Nephron progenitor cell (in vitro differentiated cells): ENCODE measurements at places on chromosomes 4 and X.
A peak's percentile ranks its signal among the peaks of the same experiment; 100 is the strongest.

DNA sequence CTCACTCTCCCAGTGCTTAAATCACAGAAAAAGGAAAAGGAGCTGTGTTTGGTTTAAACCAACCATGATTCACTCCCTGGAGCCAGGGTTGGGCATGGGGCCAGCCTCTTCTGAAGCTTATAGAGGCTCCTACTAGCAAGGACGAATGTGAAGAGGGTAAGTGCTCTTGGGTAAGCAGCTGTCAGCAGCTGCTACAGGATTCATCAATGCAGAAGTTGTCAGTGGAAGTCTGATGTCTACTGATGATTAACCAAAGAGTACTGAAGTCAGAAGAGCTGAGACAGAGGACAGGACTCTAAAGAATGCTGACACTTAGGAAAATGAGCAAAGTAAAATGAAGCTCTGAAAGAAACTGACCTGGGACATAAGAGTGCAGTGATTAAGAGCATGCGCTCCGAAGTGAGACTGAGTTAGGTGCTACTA lies 32.7 kb upstream of the JADE1 start:
- no peak for DNase-seq
- H3K4me1 ChIP-seq = peaks cover 14% of the 10 kb centered on the region
- peaks cover 12% of the 10 kb centered on the region for H3K27me3 ChIP-seq
- H3K27ac ChIP-seq = no peak overlapping the region

DNA sequence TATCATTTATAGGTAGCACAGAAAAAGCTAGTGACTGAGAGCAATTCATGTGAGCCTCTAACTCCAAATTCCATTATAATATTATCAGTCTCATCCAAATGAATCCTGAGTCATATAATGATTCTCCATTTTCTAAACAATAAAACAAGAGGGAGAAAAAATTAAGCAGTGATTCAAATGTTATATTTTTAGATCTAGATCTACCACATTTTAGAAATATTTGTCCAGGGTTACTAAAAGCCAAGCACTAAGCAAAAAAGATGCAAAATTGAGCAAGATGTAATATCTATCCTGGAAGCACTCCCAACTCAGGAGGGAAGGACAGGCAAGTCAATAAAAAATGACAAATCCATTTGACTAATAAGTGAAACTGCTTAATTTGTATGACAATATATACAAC lies 172.8 kb downstream of the FBXW7 start:
- H3K36me3 ChIP-seq = peaks cover 16% of the 10 kb centered on the region
- peaks cover 3% of the 10 kb centered on the region for H3K27me3 ChIP-seq
- H3K27ac ChIP-seq = no peak overlapping the region
- no peak overlapping the region for H3K4me3 ChIP-seq
- DNase-seq = no peak

GRCh38 chrX:46811121-46811520 lies 25.7 kb upstream of the RP2 start:
- H3K36me3 ChIP-seq = no peaks in the 10 kb centered on the region
- no peak overlapping the region for H3K4me3 ChIP-seq
- no peak for DNase-seq
- no peaks in the 10 kb centered on the region for H3K4me1 ChIP-seq
- H3K27me3 ChIP-seq = peaks cover 12% of the 10 kb centered on the region

DNA sequence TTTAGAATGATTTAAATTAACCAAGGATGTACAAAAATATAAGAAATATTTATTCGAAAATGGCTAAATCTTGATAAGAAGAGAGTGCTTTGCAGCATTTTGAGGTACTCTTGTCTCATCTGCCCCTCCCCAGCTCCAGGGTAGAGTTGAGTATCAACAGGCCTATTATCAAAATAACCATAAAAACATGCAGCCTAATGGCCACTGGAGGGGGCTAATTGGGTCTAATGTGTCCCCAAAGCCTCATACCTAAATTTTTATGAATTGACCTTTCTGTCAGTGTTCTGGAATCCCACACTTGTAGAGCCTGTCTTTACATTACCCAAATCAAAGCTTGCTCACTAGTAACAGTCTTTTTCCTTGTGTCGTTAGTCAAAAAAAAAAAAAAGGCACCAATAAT lies 544.9 kb upstream of the CPXCR1 start:
- no peak overlapping the region for H3K27ac ChIP-seq
- H3K4me3 ChIP-seq = no peak overlapping the region
- no peak for DNase-seq

GRCh38 chrX:71057848-71058530 lies 10.1 kb downstream of the SNX12 start:
- H3K36me3 ChIP-seq = peaks cover 24% of the 10 kb centered on the region
- no peak for DNase-seq
- H3K27me3 ChIP-seq = no peaks in the 10 kb centered on the region
- no peak overlapping the region for H3K27ac ChIP-seq

DNA sequence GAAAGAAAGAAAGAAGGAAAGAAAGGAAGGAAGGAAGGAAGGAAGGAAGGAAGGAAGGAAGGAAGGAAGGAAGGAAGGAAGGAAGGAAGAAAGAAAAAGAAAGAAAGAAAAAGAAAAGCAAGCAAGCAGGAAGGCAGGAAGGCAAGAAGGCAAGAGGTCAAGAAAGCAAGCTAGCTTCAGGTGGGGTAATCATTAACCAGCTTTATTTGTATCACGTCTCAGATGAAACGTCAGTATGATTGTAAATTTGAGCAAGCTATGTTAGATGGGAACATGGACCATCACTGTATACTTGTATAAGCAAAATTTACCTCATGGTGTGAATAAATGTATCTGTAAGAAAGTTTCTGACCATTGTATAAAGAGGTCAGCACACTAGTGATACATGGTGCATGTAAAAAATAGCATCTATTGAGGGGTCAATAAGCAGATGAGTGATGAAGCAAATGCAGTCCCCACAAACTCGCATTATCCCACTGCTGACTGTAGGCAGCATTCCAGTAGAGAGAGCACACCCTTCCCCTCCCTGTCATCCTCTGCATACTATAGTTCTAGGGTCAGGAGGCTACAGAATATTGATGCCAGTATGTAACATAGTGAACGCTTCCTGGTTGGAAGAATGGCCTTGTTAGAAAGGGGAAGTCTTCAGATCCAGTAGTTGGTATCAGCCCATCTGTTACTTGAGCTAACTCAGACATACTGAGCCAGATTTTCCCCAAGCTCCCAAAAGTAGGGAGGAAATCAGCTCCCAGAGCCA lies 16.5 kb upstream of the KLHL34 start:
- H3K27ac ChIP-seq = no peak overlapping the region
- no peaks in the 10 kb centered on the region for H3K27me3 ChIP-seq
- H3K36me3 ChIP-seq = no peaks in the 10 kb centered on the region
- no peak for DNase-seq
- no peak overlapping the region for H3K4me3 ChIP-seq

- peaks cover 29% of the 10 kb centered on the region for H3K36me3 ChIP-seq
- H3K27ac ChIP-seq = no peak overlapping the region
- H3K4me1 ChIP-seq = peaks cover 5% of the 10 kb centered on the region
- DNase-seq = no peak
- H3K27me3 ChIP-seq = peaks cover 12% of the 10 kb centered on the region
- H3K4me3 ChIP-seq = no peak overlapping the region
Measured at GRCh38 chrX:19875050-19875431, 12.4 kb downstream of the SH3KBP1 start.

DNA sequence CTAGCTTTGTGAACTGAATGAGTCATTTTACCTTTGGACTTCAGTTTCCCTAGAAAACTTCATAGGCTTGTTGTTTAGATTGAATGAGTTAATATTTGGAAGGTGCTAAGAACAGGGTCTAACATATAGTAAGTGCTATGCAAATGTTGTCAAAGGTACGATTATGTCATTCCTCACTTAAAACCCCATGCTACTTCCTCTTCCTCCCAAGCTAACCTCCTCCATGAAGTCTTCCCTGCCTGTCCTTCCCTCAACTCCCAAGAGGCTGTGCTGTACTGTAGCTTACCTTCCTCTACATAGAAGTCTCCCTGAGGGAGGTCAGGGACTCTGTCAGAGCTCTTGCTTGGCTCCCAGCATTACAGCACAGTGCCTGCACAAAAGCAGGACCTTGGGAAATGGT lies 103.4 kb upstream of the PJA1 start:
- no peaks in the 10 kb centered on the region for H3K36me3 ChIP-seq
- peaks cover 20% of the 10 kb centered on the region for H3K27me3 ChIP-seq
- H3K4me1 ChIP-seq = peaks cover 8% of the 10 kb centered on the region
- no peak for DNase-seq
- no peak overlapping the region for H3K27ac ChIP-seq

DNA sequence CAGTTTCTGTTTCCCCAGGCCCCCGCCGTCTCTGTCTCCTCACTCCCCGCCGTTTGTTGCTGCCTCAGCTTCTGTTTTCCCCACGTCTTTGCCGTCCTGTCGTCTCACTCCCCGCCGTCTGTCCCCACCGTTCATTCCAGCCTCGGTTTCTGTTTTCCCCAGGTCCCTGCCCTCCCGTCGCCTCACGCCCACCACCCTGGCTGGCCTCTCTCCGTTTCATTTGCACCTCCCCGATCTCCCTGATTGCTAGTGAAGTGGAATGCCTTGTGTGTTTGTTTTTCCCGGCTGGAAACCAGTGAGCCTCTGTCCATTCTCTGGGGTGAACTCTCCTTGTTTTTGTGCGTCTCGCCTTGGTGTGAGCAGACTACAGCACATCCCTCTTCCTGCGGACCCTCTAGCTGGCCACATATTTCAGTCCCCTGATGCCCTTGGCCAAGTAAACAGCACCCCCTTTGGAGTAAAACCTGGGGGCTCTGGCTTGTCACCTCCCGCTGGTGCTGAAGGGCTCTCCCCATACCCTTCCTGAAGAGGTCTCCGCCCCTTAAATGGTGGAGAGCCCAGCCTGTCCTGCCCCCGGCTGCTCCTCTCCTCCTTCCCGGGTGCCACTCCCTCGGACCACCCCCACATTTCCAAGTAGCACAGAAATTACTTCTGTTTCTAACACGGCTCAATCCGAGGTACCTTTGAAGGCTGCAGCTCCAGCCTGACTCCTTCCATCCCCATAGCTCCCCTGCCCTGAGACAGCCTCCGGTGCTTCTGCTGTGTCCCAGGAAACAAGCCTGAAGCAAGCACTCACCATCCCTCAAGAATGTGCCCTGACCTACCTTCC lies 13.2 kb downstream of the TMEM175 start:
- peaks cover 40% of the 10 kb centered on the region for H3K4me1 ChIP-seq
- DNase-seq = no peak
- H3K27ac ChIP-seq = no peak overlapping the region

DNA sequence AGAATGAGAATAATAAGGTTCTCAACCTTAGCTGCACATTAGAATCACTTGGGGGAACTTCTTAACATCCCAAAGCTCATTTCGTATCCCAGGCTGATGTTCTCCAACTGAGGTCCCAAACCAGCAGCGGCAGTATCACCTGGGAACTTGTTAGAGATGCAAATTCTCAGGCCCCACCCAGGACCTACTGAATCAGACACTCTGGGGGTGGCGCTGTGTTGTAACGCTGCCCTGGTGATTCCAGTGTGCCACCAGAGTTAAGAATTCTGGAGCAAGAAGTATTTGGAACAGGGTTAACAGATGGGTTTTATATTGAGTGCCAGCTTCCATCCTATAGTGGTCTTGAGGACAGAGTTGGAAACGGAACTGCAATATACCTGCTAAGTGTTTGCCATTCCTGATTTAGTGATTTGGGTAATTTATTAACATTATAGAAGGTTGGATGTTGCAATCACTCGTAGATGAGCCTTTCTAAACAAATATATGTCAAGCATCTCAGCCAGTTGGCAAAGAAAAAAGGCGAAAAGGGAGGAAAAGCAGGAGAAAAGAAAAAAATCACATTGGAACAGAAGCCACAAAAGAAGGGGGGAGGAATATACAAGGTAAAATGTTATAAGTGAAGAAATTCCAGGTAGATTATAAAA lies 141.0 kb downstream of the ARX start:
- no peak overlapping the region for H3K4me3 ChIP-seq
- DNase-seq = no peak
- H3K4me1 ChIP-seq = peaks cover 24% of the 10 kb centered on the region
- H3K27ac ChIP-seq = no peak overlapping the region

GRCh38 chr4:108135549-108136209 lies 33.1 kb downstream of the LEF1 start:
- H3K27ac ChIP-seq = peak overlapping the region; percentile 97
- peak; percentile 61 for DNase-seq
- H3K27me3 ChIP-seq = no peaks in the 10 kb centered on the region
- H3K4me3 ChIP-seq = peak overlapping the region; percentile 60
- peaks cover 17% of the 10 kb centered on the region for H3K36me3 ChIP-seq

GRCh38 chrX:37441377-37441776 lies 92.2 kb downstream of the PRRG1 start:
- H3K27ac ChIP-seq = no peak overlapping the region
- DNase-seq = no peak

- H3K27me3 ChIP-seq = peaks cover 3% of the 10 kb centered on the region
- H3K27ac ChIP-seq = peak overlapping the region; percentile 84
- H3K4me3 ChIP-seq = no peak overlapping the region
- no peaks in the 10 kb centered on the region for H3K36me3 ChIP-seq
- peak; percentile 43 for DNase-seq
Measured at GRCh38 chr4:95190751-95191436, 357.9 kb downstream of the UNC5C start.
